ENCODE measurements at places on chromosomes 5 and 9.
A peak's percentile ranks its signal among the peaks of the same experiment; 100 is the strongest.

DNA sequence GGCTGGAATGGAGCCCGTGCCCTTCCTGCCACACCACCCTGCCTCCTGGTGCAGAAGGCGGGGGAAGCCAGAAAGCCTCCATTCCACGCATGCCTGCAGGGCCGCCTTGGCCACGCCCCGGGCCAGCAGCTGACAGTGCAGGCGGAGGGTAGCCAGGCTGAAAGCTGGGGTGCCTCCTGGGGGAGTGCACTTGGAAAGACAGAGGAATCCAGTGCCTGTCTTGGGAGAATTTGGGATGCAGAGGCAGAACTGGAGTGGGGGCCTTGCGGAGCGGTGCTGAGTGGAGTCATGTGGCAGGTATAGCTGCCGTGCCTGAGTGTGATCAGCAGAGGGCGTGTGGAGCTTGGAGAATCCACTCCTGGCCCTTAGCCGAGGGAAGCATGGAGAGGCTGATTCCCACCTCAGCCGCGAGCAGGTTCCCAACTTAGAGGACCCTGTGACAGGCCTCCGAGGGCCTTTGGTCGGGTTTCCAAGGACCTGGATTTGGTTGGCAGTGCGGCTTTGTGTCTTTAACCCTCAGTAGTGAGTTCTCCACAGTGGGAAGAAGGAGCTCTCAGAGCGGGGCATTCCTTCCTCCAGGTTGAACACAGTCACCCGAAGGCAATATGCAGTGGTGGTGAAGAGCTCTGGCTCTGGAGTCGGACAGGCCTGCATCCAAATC lies 9.1 kb upstream of the URM1 start:
- DNase-seq = peak; percentile 44

DNA sequence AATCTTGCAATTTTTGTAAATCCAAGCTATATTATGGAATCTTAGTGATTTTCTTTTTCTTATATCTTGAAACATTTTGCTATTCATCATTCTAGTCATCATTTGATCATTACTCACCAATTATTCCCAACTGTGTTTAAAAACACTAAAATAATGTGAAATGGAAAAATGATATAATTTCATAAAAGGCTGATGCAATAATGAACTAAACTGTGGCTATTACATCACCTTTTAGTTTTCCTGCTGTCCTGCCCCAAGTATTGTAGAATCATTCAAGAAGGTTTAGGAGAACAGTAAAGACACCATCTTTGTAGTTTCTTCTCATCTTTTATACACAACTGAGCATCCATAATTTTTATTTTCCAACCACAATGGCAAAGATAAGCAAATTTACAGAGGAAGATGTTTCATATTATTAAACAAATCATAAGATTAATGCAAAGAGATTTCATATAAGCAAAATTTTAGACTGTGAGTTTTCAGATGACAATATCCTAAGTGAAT lies 431.0 kb upstream of the SLC30A5 start:
- DNase-seq = no peak

- no peak for DNase-seq
Observed at GRCh38 chr9:4106081-4106759, 193.6 kb downstream of the GLIS3 start.

DNA sequence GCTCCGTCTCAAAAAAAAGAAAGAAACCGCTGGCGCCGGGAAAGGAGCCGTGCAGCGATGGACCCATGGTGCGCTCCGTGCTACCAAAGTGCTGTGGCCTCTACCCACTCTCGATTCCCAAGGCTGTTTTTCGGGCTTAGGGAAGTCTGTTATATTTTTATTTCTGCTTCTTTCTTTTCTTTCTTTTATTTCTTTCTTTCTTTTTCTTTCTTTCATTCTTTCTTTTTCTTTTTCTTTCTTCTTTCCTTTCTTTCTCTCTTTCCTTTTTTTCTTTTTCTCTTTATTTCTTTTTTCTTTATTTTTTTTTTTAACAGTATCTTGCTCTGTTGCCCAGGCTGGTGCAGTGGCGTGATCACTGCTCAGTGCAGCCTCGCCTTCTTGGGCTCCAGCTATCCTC lies 87.5 kb downstream of the ANXA2R start:
- DNase-seq = no peak

- no peak for DNase-seq
Observed at GRCh38 chr9:35350212-35350611, 139.7 kb upstream of the RUSC2 start.

GRCh38 chr5:57889558-57889957 lies 406.9 kb upstream of the ACTBL2 start:
- no peak for DNase-seq

DNA sequence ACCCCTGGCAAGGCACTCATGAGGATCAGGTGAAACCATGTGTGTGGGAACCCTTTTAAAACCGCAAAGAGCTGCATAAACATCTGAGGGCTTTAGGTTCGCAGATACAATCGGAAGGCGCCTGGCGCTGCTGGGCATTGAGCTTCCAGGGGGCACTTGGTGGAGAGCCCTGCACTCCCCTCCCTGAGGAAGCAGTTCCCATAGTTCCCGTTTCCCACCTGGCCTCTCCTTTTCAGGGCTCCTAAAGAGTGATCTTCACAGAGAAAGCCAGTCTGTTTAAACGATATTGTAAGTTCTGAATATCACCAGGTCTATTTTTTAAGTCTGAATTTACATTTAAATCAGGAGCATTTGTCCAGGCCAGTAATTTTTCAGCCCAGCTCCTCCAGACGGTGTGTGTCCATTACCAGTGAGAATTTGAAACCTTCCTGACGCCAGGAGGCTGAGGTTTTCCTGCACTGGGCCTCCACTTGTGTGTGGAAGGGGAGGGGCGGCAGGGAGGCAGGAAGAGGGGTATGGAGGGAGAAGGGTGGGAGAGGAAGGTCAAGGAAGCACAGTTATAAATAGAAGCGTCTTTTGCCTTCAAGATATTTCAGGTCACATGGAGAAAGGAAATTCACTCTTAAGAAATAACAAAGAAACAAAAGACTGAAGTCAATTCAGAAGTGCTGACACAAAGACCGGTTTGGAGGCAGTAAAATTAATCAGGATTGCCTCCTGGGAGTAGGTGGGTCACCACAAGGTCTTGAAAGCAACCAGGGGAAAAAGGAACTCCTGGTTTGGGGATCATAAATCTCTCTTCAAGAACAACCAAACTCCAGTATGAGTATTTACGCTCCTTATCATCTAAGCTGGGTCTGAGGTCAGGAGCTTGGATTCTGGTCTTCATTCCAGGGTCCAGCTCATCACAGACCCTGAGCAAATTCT lies 14.3 kb upstream of the MGAT1 start:
- no peak for DNase-seq

- no peak for DNase-seq
Observed at GRCh38 chr9:18580151-18580550, 106.2 kb downstream of the ADAMTSL1 start.

GRCh38 chr9:95280745-95281144 lies 36.8 kb downstream of the FANCC start:
- no peak for DNase-seq

DNA sequence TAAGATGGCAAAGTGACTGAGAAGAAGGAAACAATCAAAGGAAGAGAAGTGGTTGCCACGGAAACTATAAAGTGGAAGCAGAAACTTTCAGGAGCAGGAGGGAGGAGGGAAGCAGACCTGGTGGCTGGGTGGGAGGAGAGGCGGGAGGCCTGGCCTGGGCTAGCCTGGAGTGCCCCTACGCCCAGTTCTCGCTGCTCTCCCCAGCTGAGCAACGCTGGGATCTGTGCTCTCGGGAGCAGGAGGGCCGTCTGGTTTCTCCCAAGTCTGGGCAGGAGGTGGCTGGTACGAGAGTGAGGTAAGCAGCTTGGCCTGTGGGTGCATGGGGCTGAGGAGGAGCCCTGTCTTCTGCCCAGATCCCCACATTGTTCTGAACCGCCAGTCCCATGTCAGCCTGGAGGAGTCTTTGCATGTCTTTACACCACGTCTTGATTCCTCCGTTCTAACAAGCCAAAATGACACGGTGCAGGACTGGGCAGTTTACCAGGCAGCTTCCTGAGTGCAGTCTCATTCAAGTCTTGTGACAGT lies 15.0 kb upstream of the DAB2IP start:
- DNase-seq = no peak

DNA sequence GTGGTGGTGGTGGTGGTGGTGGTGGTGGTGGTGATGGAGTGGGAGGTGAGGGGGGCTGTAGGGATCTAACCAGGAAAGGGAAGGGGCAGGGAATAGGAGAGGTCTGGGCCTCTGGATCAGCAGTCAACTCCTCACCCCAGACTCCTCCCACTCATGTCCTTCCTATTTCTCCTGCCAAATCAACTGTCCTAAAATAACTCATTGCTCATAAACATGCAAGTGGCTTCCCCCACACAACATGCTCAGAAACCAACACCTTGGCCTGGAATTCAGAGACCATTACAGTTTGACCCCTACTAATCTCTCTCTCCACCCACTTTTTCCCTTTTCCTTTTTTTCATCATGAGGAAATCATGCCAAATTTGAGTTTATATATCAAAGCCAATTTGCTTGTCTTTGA lies 8.4 kb upstream of the FSD1L start:
- DNase-seq = no peak

DNA sequence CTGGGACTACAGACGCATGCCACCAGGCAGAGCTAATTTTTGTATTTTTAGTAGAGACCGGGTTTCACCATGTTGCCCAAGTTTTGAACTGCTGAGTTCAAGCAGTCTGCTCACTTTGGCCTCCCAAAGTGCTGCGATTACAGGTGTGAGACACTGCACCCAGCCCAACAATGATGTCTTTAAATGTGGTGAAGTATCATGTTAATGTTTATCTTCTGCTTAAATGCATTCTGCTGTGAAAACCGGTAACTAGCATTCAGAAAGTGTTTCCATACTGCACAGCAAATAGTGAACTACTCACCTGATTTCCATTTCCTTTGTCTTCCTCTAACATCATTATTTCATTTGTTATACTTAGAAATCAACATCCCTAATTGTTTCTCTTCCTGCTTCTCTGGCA lies 264.0 kb upstream of the ITGA1 start:
- no peak for DNase-seq

- no peak for DNase-seq
Observed at GRCh38 chr5:161299053-161299452, 247.5 kb downstream of the GABRB2 start.

DNA sequence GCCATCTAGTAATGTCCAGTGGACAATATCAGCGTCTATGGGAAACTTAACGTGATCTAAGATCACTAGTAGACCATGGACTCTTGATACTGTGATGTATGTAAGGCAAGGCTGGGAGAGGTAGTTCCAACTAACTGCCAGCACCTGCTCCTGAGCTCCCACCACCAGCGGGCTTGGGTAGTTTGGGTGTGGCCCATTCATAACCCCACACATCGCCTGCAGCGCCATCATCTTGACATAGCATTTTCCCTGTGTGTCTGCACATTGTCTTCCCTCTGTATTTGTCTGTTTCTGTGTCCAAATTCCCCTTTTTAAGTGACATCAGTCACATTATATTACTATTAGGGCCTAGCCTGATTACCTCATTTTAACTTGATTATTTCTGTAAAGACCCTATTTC lies 28.1 kb upstream of the GSN start:
- no peak for DNase-seq

DNA sequence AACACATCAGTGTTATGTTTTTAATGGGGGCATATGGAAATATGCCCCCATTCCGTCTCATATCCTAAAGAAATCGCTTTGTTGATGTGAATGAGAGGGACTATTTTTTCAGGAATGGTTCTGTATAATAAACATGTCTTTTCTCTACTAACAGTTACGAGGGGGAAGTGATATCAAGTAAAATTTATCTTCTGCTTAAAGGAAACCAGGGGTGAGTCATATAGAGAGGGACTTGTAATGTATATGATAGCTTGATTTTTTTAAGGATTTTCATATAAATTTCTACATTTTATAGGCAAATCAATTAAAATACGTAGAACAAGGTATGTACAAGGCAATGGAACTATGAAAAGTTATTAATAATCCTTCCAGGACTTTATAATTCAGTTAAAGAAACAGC lies 207.1 kb downstream of the SEMA5A start:
- no peak for DNase-seq

DNA sequence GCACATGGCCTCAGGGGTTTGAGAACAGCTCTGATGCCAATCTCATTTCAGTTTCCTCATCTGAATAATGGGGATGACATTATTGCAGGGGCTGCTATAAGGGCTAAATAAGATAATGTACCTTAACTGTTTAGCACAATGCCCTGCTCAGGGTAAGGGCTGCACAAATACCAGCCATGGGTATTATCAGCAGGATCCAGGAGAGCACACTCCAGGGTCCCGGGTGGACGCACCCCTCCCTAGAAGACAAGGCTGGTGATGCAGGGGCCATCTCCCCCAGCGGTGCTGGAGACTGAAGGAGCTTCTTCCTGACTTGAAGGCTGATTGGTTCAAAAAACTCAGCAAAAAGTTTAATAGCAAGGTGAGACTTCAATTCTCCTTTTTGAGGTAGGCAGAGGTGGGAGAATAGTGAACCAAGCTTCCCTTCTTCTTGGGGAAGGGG lies 2.7 kb upstream of the CXXC5 start:
- DNase-seq = no peak

- DNase-seq = no peak
Observed at GRCh38 chr5:135490245-135491037, 38.3 kb upstream of the TIFAB start.

DNA sequence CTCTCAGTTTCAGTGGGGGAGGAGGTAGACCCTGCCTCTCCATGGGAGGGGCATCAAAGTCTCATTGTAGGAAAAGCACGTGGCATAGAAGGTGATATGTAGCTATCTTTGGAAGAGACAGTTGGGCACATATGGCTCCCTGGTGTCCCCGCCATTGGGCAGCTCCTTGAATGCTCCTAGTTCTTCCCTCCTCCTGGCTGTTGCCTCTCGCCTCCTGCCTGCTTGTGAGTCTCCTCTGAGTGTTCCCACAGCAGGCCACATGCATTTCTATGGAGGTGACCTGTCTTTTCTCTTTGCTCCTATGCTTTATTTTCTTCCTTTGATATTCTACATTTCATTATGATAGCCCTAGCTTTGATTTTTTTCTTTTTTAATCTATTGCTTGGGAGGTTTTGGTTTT lies 138.5 kb downstream of the ARHGAP26 start:
- no peak for DNase-seq

- DNase-seq = no peak
Observed at GRCh38 chr5:154898210-154898609, 39.8 kb downstream of the CNOT8 start.

DNA sequence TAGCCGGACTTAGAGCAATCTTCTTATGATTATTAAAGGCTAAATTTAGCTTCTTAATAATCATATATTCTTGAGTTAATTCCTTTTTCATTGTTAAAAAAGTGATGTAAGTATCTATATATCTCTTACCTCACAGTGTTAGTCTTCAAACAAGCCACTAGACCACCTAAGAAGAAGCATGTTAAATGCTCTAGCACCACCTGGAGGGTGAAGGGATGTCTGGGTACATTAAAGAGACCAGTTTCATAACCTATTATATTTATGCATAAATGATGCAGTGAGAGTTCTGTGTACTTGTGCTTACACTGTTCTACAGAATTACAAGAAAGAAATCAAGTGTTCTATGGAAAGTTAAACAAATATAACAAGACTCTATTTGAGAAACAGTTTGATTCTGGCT lies 55.9 kb upstream of the SLCO6A1 start:
- DNase-seq = no peak
